Osteocyte (in vitro differentiated cells): ENCODE measurements at places on chromosomes 13 and 19. TPM values are rescaled to one million over a fixed set of nuclear protein-coding genes. Genes with fewer than 3 reads are reported as not detected.

DNA sequence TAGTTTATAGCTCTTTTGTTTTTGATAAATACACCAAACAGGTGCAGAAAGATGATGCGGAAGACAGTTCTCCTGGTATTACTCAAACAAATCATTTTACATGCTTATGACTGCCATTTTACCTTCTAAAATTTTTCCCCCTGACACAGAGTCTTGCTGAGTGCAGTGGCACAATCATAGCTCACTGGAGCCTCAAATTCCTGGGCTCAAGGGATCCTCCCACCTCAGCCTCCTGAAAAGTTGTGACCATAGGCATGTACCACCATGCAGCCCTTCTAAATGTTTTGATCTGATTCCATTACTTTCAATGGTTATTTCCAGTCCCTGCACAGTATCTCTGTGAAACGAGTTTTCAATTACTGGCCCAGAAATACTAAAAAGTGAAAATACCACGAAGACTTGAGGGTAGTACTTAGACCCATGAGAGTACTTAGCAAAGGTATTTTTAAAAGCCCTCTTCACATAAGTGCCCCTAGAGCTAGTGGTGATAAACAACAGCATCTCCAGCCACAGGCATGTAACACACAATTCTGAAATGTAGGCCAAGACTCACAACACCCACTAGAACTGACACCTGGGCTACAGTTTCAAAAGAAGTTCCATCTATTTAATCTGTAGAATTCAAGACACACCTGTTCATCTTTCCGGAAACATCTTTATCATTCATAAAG lies 11.3 kb downstream of the HSPH1 start:
- DNase-seq: no peak

GRCh38 chr13:109400624-109401257 lies 385.6 kb downstream of the IRS2 start:
- DNase-seq: no peak

- DNase-seq: no peak
Measured at GRCh38 chr13:111265701-111266035, 54.8 kb upstream of the TEX29 start.

- no peak for DNase-seq
Measured at GRCh38 chr19:52735734-52736133, 890 bp upstream of the ZNF611 start.

DNA sequence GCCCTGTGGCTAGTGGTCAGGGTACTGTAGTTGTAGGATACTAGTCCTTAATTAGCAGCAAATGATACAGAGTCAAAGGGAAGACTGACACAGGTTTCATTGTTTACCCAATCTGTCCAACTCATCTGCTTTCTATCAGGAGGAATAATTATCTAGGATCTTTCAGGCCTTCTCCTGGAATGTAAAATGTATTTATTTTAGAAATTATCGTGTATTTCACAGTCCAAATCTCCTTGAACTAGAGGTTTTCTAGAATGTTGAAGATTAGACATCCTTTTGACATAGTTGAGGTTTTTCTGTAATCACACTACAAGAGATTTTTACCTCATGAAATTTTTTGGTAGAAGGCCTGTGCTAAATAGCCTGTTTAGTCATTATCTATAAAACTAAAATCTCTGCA lies 1694.8 kb upstream of the PCDH20 start:
- DNase-seq: no peak

GRCh38 chr19:960020-960419 lies 24.1 kb upstream of the WDR18 start:
- DNase-seq: no peak

DNA sequence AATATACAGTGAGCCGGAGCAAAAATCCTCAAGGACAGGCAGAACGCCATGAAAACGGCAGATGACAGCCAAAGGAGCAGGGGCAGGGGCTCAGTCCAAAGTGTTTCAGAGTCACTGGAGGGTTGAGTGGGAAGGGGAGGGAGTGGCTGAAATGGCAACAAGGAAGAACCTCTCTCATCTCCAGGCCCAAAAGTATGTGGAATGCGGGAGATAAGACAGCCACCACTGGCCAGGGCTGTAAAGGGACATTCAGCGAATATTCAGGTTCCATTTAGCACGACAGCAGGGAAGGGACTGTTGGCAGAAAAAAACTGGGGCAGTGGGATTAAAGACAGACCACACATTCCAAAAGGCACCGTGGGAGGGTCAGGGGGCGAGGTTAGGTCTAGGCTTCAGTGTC lies 48.4 kb downstream of the USPL1 start:
- no peak for DNase-seq

GRCh38 chr13:27621116-27621365 lies 651 bp upstream of the POLR1D start:
- DNase-seq: no peak

- no peak for DNase-seq
Measured at GRCh38 chr13:27860743-27861142, 59.1 kb upstream of the PDX1 start.

DNA sequence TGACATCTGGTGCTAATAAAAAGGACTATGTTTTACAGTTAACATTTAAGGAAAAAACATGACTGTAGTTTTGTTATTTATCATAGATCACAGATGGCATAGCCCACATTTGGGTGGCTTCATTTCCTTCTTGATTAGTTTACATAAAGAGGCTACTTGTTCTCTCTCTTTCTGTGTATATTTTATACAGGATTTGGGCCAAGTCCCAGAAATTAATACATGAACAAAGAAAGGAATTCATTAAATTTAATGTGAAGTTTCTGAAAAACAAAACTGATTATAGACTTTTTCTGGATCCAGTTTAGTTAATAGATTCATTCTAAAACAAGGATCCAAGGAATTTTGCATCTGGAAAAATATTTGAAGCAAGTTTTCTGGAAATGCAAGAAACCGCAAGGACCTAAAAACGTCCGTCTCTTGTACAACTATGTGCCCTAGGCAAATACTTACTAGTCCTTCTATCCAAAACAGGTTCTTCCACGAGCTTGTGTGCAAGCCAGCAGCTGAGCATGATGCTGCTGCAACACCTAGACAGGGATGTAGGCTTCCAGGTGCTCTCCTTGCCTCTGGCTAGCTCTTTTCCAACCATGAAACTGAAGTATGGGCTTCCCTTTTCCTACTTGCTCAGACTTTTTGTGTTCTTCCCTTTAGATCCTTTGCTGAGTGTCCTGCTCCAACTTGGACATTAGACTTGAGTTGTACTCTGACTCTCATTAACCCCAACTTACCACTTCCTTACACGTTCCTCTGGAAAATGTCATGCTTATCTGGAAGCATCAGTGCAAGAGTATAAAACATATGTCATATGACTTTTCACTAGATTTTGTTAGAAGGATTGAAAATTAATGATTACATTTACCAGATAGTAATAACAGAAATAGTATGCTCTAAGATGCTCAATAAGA lies 161.5 kb upstream of the STARD13 start:
- no peak for DNase-seq

GRCh38 chr19:28349604-28350003 lies 863.3 kb downstream of the UQCRFS1 start:
- no peak for DNase-seq

- DNase-seq: no peak
Measured at GRCh38 chr13:23506807-23507291, 63.4 kb upstream of the TNFRSF19 start.

- DNase-seq: no peak
Measured at GRCh38 chr13:32946558-32946957, 69.7 kb upstream of the KL start.

GRCh38 chr13:31485651-31486051 lies 253.7 kb upstream of the RXFP2 start:
- DNase-seq: no peak

DNA sequence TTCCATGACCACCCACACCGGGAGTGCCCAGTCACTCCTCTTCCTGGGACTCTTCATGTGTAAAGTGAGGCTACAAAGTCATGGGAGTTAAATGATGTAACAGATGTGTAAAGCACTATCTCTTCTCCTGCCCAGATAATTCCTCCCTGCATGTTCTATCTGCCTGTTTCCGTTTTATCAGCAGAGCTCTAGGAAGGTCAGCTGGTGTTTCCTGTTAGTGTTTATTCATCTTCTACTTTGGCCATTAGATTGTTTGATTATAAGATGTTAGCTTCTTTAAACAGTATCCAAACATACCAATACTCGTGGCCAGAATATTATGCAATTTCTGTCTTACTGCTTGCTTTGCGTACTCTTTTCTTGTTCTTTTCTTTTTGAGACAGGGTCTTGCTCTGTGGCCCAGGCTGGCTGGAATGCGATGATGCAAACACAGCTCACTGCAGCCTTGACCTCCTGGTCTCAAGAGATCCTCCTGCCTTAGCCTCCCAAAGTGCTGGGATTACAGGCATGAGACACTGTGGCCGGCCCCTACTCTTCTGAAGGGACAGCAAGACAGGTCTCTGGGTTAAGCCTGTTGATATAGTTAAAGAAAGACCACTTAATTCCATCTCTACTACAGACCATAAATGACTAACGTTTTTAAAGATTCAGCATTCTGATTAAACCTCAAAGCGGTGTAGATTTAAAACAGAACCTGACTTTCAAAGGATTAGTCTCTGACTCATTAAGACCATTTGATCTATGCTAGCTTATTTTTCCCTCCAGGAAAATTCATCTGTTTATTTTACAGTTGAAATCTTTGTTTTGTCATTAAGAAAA lies 97.4 kb upstream of the AKAP11 start:
- DNase-seq: no peak

DNA sequence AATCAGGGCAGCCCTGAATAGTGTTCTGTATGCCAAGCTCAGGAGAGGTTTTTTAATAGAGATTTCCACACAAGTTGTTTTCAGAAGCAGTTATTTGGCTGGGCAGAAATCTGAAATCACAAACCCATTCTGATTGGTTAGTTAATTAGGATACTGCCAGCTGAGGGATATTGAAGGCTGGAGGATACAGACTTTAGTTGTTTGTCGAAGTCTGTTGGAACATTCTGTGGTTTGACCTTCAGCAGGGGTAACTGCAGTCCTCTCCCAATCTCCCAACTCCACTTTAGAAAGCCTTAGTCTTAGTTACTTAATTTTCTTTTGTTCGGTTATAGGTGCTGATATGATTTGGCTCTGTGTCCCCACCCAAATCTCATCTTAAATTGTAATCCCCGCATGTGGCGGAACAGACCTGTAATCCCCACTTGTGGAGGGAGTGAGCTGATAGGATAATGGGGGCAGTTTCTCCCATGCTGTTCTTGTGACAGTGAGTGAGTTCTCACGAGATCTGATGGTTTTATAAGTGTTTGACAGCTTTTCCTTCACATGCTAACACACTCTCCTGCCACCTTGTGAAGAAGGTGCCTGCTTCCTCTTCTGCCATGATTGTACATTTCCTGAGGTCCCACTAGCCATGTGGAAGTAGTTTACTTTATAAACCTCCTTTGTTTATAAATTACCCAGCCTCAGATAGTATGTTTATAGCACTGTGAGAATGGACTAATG lies 169.2 kb downstream of the GPC5 start:
- no peak for DNase-seq

GRCh38 chr13:23347601-23348000 lies 85.9 kb downstream of the SACS start:
- DNase-seq: no peak

GRCh38 chr13:27592865-27593264 lies 27.5 kb downstream of the LNX2 start:
- DNase-seq: no peak

DNA sequence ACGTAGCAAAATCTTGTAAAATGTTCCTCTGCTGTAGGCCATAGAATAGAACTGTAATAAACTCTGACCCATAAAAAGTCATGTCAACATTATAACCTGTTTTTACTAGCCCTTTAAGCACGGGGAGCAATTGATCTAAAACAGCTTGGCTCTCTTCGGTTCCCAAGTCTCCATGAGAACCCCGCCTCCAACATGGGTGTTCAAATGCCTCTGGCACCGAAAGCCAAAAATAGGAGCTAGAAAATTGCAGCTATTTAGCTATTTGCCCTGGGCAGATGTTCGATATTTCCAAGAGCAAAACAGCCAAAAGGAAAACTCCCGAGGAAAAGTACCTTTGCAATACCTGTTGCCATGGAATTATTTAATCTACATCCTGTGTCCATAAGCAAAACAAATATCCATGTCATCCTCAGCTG lies 563.1 kb downstream of the EFNB2 start:
- DNase-seq: no peak

- peak; percentile 97 for DNase-seq
Measured at GRCh38 chr13:33285420-33286124, at the start of gene STARD13. Gene STARD13 (minus strand): TSS chr13:33285755. CDS start chr13:33285638, 117 bp downstream.

DNA sequence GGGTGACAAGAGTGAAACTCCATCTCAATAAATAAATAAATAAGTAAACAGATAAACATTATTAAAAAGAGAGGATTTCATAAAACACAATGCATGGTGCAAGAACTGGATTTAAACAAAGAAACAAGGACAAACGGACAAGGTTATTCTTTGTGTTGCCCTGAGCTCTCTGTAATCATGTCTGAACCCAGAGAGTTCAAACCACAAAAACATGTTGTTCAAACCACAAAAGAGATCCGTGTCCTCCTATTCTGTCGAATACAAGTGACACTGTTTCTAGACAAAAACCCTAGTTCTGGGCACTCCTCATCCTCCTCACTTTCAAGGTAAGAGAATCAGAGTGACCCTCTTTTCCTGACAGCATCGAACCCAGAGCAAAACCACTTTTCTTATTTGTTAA lies 4.6 kb upstream of the TPRX2 start:
- DNase-seq: no peak

DNA sequence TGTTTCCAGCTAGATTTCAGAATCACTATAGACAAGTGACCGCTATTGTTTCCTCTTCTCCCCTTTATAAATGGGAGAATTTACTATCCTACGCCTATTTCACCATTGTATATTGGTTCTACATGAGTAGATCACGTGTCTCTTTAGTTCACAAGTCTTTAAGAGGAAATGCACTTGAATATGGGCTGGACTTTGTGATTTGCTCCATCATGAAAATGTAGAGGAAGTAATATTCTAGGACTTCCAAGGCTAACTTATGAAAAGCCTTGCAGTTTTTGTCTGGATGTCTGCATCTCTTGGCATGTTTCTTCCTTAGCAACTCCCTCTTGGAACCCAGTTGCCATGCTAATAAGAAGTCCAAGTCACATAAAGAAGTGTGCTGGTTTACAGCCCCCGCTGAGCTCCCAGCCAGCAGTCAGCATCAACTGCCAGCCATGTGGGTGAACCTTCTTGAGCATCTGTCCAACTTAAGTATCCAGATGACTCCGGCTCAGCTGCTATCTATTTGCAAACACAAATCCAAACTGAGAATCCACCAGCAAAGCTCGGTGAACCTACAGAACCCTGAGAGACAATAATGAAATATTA lies 4.8 kb upstream of the FBXL3 start:
- DNase-seq: no peak

The IFNL4 gene
- not detected in 2 replicates for total RNA-seq

The TMEM59L gene
- total RNA-seq: 4.7 and 5.9 TPM in 2 replicates

The NLRP5 gene
- total RNA-seq: not detected in 2 replicates

The HSPB6 gene
- total RNA-seq: 0.37 and 0.64 TPM in 2 replicates

The ZNF253 gene
- 10.6 and 12.8 TPM in 2 replicates for total RNA-seq

The NR1H2 gene
- total RNA-seq: 53.4 and 64.5 TPM in 2 replicates

The ZNF208 gene
- not detected in 2 replicates for total RNA-seq

The EBPL gene
- total RNA-seq: 29.2 and 33.7 TPM in 2 replicates
